T-cell (primary cell): ENCODE measurements at places on chromosomes 16 and 17.

DNA sequence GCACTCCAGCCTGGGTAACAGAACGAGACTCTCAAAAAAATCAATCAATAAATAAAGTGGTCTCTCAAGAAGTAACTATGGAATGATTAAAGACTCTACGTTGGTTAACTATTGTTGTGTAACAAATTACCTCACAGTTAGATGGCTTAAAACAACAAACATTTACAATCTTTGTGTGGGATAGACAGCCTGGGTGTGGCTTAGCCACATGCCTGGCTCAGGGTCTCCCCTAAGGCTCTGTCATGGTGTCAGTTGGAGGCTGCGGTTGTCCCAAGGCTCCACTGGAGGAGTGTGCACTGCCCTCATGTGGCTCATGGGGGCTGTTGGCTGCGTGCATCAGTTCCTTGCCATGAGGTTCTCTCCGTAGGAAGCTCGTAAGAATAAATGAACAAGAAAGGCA lies 294.5 kb downstream of the SNX29 start:
- no peaks in the 10 kb centered on the region for H3K27me3 ChIP-seq
- no peak for DNase-seq
- H3K4me3 ChIP-seq, result no peak overlapping the region
- H3K36me3 ChIP-seq, result peaks cover 4% of the 10 kb centered on the region

DNA sequence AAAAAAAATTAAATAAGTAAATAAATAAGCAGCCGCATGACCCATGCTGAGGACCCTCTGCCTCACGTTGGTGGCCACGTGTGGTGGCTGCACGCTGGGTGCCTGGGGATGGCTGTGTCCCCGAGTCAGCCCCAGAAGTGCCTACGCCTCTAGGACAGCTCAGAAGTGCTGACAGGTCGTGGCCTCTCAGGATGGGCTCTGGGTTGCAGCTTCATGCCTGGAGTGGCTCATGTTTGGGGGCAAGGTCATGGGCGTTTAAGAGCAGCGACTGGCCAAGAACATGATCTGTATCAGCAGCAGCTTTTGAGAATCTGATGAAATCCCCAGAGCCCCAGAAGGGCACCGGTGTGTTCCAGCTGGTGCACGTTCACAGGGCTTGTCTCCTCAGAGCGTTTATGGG lies 26.8 kb upstream of the CAPN15 start:
- no peak overlapping the region for H3K27ac ChIP-seq
- H3K4me3 ChIP-seq, result no peak overlapping the region
- H3K27me3 ChIP-seq, result no peaks in the 10 kb centered on the region
- H3K36me3 ChIP-seq, result peaks cover 6% of the 10 kb centered on the region
- no peak for DNase-seq

DNA sequence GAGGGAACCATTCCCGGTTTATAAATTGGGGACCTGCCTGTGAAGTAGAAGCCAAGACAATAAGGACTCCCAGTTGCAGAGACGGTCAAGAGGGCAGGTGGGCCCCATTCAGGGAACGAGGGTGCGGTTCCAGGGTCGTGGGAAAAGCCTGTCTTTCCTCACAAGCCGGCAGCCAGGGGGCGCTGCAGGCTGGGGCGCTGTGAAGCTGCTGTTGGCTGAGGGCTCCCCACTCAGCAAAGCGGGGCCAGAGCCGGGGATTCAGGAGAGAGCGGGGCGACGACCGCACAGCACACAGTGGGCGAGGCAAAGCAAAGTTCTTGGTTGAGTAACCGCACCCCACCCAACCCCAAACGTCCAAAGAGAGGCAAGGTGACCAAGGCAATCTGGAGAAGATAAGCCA lies 24.9 kb downstream of the CDRT15 start:
- peaks cover 16% of the 10 kb centered on the region for H3K4me1 ChIP-seq
- no peak overlapping the region for H3K27ac ChIP-seq
- H3K27me3 ChIP-seq, result no peaks in the 10 kb centered on the region
- DNase-seq, result peak; percentile 42

DNA sequence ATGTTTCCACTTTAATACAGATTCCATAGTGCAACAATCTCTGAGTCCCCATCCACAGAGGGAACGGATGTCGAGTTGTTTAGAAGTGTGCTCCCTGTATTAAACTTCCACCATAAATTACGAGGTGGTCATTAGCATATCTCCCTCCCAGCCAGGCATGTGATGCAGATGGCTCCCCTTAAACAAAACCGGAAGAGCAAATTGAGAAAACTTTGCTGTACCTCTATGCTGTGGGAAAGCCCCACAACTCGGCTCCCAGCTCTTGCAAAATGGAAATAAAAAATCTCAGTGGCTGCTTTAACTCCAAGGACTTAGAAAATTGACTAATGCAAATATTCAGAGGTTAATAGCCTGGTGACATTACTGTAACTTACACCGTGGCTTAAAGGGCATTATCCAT lies 290.9 kb downstream of the MAF start:
- no peak overlapping the region for H3K4me3 ChIP-seq
- no peaks in the 10 kb centered on the region for H3K27me3 ChIP-seq
- DNase-seq, result no peak

DNA sequence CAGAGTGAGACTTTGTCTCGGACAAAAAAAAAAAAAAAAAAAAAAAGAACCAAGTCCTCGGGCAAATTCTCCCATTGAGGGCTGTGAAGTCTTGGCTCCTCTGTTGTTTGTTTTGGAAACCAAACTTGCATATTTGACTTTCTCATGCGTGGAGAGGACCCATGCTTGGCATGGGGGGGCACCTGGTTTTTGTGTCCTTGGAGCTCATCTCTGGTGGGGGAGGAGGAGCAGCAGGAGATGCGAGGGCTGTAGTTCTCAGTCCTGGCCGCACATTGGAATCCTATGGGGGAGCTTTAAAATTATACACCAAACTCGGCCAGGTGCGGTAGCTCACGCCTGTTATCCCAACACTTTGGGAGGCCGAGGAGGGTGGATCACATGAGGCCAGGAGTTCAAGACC lies 74.5 kb downstream of the ABCC6 start:
- no peaks in the 10 kb centered on the region for H3K27me3 ChIP-seq
- H3K4me3 ChIP-seq, result no peak overlapping the region
- peaks cover 14% of the 10 kb centered on the region for H3K36me3 ChIP-seq
- no peak for DNase-seq
- no peak overlapping the region for H3K27ac ChIP-seq
- no peaks in the 10 kb centered on the region for H3K4me1 ChIP-seq

DNA sequence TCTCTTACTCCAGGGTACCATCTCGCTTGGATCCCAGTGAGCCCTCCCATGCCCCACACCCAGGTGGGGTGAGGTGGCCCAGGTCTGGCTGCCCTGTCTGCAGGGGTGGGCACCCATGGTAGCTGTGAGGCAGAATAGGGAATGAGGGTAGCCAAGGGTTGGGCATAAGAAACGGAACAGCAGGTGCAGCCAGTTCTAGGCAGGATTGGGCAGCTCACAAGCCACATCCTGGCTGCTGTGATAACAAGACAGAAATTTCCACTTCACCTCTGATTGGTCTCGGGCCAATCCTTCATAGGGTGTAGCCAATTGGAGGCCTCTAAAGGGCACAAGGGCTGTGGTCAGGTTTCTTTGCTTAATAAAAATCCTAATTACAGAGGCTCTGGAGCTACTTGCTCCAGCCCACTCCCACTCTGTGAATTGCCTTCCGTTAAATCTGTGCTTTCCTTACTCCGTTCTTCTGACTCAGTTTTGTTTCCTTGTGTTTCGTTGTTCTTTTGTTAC lies 1.5 kb upstream of the ARHGDIG start:
- peak; percentile 31 for DNase-seq
- H3K4me3 ChIP-seq, result no peak overlapping the region
- no peaks in the 10 kb centered on the region for H3K27me3 ChIP-seq
- no peak overlapping the region for H3K27ac ChIP-seq
- no peaks in the 10 kb centered on the region for H3K36me3 ChIP-seq

- DNase-seq, result no peak
- no peak overlapping the region for H3K4me3 ChIP-seq
- H3K4me1 ChIP-seq, result peaks cover 40% of the 10 kb centered on the region
- H3K27ac ChIP-seq, result no peak overlapping the region
- no peaks in the 10 kb centered on the region for H3K36me3 ChIP-seq
- H3K27me3 ChIP-seq, result no peaks in the 10 kb centered on the region
Observed at GRCh38 chr16:14196539-14196938, 125.4 kb downstream of the MRTFB start.

DNA sequence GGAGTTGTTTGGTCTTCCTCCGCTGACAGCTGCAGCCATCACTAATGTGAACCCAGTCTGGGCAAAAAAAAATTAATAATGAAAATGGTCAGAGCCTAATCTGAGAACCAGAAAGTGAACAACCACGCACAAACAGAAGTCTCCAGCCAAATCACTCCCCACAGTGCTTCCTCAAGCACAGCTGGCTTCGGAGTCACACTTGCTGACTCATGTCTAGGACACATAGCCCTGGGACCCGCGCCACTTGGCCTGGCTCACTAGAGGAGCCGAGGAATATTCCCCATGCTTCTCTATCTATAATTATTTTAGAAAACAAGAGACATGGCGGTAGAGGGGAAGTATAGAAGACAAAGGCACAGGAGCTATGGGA lies 109.1 kb downstream of the ZFHX3 start:
- DNase-seq, result no peak
- no peak overlapping the region for H3K4me3 ChIP-seq
- no peak overlapping the region for H3K27ac ChIP-seq
- H3K27me3 ChIP-seq, result peaks cover 4% of the 10 kb centered on the region

GRCh38 chr17:75853433-75853832 lies 1.7 kb downstream of the WBP2 start:
- no peak overlapping the region for H3K27ac ChIP-seq
- no peaks in the 10 kb centered on the region for H3K27me3 ChIP-seq
- H3K4me3 ChIP-seq, result no peak overlapping the region
- no peak for DNase-seq
- peaks cover 10% of the 10 kb centered on the region for H3K4me1 ChIP-seq

DNA sequence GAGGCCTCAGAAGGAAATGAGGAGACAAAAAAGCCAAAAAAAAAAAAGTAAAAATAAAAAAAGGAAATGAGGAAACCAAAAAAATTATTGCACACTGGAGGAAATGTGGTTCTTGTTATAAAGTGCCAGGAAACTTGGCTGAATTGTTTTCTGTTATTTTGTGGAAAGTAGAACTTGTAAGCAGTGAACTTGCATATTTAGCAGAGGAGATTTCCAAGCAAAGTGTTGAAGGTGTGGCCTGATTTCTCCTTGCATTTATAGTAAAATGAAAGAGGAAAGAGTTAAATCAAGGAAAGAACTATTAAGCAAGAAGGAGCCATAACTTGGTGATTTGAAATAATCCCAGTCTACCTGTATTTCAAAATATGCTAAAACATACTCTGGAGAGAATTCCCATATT lies 34.1 kb upstream of the CPPED1 start:
- no peak overlapping the region for H3K4me3 ChIP-seq
- no peaks in the 10 kb centered on the region for H3K36me3 ChIP-seq
- no peak overlapping the region for H3K27ac ChIP-seq
- no peaks in the 10 kb centered on the region for H3K27me3 ChIP-seq
- no peak for DNase-seq

GRCh38 chr17:57562184-57562698 lies 182.9 kb downstream of the CCDC182 start:
- no peaks in the 10 kb centered on the region for H3K4me1 ChIP-seq
- no peak overlapping the region for H3K27ac ChIP-seq
- H3K4me3 ChIP-seq, result no peak overlapping the region
- DNase-seq, result no peak
- no peaks in the 10 kb centered on the region for H3K27me3 ChIP-seq
- H3K36me3 ChIP-seq, result peaks cover 16% of the 10 kb centered on the region

GRCh38 chr17:34511265-34511664 lies 68.1 kb upstream of the TMEM132E start:
- H3K4me3 ChIP-seq, result no peak overlapping the region
- H3K36me3 ChIP-seq, result no peaks in the 10 kb centered on the region
- no peaks in the 10 kb centered on the region for H3K4me1 ChIP-seq
- peaks cover 22% of the 10 kb centered on the region for H3K27me3 ChIP-seq

GRCh38 chr17:77374170-77374936 lies 233.6 kb downstream of the SEC14L1 start:
- H3K27ac ChIP-seq, result peak overlapping the region; percentile 48
- peak overlapping the region; percentile 89 for H3K4me3 ChIP-seq
- peaks cover 48% of the 10 kb centered on the region for H3K4me1 ChIP-seq
- no peaks in the 10 kb centered on the region for H3K36me3 ChIP-seq
- no peaks in the 10 kb centered on the region for H3K27me3 ChIP-seq
- DNase-seq, result peak; percentile 64

DNA sequence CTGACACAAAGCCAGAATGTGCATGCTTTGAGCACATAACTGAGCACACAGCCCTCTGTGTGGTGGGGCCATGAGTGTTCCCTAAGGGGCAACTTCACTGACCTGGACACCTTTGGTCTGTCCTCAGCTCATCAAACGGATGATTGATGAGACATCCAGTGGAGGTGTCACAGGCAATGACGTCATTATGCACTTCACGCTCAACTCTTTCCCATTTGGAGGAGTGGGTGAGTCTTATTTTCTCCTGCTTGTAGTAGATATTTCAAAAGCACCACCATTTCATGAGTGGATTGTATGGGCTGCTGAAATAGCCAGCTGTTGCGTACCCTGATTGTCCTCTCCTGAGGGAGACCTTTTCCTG lies 16.2 kb downstream of the ALDH3A2 start:
- H3K27me3 ChIP-seq, result no peaks in the 10 kb centered on the region
- no peak for DNase-seq
- H3K36me3 ChIP-seq, result peaks cover 33% of the 10 kb centered on the region
- no peaks in the 10 kb centered on the region for H3K4me1 ChIP-seq
- no peak overlapping the region for H3K27ac ChIP-seq
- H3K4me3 ChIP-seq, result no peak overlapping the region

DNA sequence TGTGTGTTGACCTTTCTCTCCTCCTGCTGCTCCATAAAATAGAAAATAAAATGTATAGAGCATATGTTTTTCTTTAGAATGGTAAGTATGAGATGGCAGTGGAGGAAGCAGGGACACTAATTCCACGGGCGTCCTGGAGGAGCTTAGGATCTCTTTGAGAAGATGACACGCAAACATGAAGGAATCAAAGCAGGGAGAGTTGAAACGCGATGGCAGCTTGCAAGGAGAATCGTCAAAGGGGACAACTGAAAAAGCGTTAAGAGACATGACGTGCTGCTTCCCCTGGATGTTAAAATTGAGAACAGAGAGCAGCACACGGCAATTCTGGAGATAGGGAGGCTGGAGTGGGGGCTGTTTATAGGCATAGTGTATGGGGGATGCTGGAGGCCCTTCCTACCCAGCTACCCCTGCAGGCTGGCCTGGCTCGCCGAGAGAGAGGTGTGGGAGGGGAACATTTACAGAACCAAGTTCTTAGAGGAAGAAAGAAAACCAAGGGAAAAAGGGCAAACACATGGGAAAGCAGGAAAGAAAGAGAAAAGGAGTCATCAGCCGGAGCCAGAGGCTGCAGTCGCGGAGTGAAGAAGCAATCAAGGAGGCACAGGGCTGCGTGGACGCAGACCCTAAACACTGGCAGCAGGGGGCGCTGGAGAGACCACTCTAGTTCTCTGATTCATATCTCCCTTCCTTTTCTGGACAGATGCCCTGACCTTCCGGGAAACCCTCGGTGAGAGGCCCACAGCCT lies 55.8 kb downstream of the MYH13 start:
- peaks cover 12% of the 10 kb centered on the region for H3K27me3 ChIP-seq
- no peak overlapping the region for H3K4me3 ChIP-seq
- DNase-seq, result peak; percentile 4
- no peaks in the 10 kb centered on the region for H3K36me3 ChIP-seq
- H3K4me1 ChIP-seq, result no peaks in the 10 kb centered on the region
- H3K27ac ChIP-seq, result no peak overlapping the region

GRCh38 chr16:85485379-85485778 lies 127.7 kb upstream of the GSE1 start:
- no peaks in the 10 kb centered on the region for H3K27me3 ChIP-seq
- no peak overlapping the region for H3K4me3 ChIP-seq
- no peaks in the 10 kb centered on the region for H3K36me3 ChIP-seq
- DNase-seq, result no peak
- no peaks in the 10 kb centered on the region for H3K4me1 ChIP-seq
- H3K27ac ChIP-seq, result no peak overlapping the region
